ENCODE measurements at places on chromosomes 16 and 17.

DNA sequence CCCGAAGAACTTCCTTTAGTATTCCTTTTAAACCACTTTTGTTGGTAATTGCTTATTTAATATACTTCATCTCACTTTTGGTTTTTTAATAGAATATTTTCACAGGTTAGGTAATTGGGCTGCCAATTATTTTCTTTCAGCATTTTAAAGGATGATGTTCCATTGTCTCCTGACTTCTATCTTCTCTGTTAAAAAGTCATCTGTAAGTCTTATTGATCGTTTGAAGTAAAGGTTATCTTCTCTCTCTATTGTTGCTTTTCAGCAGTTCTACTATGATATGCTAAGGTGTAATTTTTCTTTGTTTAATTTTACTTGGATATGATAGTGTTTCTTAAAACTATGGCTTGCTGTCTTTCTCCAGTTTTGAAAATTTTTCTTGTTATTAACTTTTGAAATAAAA, 307.5 kb downstream of the MAP2K4 start:
- DNase-seq = no peak

DNA sequence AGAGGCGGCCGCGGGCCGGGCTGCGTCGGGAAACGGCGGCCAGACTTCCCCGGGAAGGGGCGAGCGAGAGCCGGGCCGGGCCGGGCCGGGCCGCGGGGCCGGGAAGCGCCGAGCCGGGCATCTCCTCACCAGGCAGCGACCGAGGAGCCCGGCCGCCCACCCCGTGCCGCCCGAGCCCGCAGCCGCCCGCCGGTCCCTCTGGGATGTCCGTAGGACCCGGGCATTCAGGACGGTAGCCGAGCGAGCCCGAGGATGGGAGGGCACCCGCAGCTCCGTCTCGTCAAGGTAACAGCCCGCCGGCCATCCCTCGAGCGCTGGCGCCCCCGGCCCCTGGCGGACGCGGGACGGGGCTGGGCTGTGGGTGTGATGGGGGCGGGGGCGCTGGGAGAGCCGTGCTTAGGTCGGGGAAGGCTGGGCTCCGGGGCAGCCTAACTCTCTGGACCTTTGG, at the start of gene CRHR1:
TSS of gene CRHR1 (plus strand) at position 28 of the 448 bp plus-strand sequence. CDS start at position 253, 225 bp downstream.
- no peak for DNase-seq

DNA sequence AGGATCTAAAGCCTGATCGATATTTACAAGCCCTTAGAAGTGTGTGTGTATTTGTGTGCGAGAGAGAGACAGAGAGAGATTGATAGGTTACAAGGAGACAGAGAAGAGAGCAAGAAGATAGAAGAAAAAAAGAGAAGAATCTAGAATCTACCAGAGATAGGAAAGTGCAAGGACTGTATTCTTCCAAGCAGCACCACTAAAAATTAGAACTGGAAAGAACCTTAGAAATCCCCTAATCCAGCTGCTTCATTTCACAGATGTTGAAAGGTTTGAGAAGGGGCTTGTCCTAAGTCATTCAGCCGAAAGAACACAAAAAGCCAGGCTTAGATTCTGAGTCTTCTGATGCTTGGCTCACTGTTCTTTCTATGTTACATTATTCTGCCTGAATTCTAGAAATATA, 92.2 kb downstream of the HS3ST3A1 start:
- DNase-seq = no peak

DNA sequence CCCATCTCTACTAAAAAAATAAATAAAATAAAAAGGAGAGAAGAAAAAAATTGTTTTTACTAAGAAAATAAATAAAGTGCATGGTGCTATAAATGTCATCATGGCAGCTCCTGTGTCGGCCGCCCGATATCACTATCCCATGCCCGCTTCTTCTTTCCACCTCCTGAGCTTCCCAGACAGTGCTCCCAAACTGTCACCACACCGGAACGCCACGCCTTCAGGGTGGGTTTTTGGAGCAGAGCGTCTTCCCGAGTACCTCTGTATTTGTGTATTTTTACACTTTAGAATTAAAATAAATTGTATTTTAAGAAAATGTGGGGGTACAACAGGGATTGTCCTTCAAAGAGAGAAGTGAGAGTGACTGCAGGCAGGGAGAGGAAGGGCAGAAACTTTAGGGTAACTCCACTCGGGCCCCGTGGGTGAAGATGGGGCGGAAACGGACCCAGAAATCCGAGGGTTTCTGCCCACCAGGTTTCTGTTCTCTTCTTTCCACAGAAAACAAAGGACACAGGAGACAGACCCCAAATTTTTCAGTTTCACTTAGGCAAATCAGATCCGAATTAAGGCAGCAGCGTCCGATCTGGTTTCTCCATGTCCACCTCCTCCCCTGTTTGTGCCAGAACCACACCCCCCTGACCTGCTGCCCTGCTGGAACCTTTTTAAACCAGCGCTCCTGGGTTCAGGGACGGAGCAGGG, 3.6 kb upstream of the ITGAX start:
- DNase-seq = no peak

DNA sequence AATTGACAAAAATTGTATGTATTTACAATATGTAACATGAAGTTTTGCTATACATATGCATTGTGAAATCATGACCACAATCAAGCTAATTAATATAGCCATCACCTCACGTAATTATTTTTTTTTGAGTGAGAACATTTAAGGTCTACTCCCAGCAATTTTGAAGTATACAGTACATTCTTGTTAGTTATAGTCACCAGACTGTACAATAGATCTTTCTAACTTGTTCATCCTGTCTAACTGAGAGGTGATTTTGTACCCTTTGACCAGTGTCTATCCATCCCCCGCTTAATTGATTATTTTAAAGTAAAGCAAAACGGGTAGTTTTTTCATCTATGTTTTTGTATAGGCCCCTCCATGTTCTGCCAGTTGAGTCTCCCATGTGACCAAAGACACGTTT, 30.3 kb downstream of the NTN1 start:
- no peak for DNase-seq

- DNase-seq = no peak
These were observed 72.4 kb downstream of the RPH3AL start for GRCh38 chr17:280216-280615.

GRCh38 chr16:82195917-82196494, 26.0 kb upstream of the MPHOSPH6 start:
- no peak for DNase-seq

- DNase-seq = no peak
These were observed 28.9 kb upstream of the GSE1 start for GRCh38 chr16:85584267-85584666.

GRCh38 chr17:1560101-1560857, 2.3 kb downstream of the PITPNA start:
- no peak for DNase-seq

- no peak for DNase-seq
These were observed 61.7 kb upstream of the MRC2 start for GRCh38 chr17:62565817-62566216.

DNA sequence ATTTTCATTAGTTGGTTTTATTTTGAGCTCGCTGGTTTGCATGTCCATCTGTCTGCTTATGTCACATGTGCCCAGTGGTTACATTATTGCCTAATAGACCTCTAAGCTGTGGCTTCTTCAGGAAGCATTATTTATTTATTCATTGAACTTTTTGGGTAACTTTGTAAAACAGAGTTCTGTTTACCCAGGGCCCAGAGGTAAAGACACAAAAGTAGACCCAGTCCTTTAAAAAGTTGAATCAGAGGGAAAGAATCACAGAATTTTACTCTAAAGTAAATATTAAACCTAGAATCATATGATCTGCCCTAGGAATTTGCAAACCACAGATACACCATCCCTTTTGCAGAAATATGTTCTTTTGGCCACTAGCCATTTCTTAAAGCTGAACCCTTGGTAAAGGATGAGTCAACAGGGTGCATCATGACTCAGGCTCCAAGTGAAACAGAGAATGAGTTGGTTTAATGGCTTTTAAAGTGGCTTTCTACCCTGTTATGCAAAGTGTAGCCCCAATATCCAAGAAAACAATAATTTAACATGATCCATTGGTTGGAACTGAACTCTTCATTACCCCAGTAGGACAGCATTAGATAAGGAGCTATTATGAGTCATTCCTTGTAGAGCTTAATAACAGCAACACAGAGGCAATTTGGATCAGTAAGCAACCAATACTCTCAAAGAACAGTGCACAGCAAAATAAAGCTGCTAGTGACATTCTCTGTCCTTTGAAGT, 236.3 kb downstream of the KCNJ2 start:
- no peak for DNase-seq

Data from SK-N-MC (cell line).